Left forelimb (tissue), 1 donor: ENCODE measurements at places on chromosomes 7 and 10.

- no peak for DNase-seq
Measured at GRCh38 chr7:79531905-79532664, 78.6 kb upstream of the MAGI2 start.

GRCh38 chr10:116875897-116876296 is 26.6 kb downstream of the ENO4 start:
- DNase-seq, result no peak

DNA sequence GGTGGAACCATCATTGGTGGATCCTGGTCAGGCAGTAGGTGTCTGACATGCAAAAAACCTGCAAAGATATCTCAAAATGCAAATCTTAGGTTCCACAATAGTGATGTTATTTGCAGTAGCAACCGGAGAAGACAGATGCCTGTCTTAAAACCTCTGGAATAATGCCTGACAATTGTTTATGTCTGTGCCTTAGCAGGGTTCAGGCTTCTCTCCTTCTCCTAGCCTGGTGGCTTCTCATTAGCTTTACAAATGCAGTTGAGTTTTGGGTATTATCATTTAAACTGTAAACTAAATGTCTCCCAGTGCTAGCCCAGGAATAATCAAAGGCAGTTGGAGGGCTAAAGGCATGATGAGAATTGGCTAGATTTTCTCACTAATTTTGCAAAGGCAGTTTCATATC is 146.3 kb upstream of the NRG3 start:
- no peak for DNase-seq

DNA sequence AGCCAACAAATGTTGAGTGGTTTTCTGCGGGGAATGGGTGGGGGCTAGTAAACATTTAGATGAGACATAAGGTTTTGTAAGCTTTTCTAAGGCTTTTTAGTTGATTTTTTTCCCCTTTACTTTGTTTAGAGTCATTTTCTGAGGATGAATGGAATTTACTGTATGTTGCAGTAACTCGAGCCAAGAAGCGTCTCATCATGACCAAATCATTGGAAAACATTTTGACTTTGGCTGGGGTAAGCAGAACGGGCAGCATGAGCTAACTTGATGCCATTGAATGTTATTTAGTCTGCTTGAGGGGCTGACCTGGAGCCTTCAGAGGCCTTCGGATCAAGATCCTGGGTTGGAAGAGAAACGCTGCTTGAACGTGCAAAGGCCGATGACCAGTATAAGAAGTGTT is 37.3 kb downstream of the FBH1 start:
- no peak for DNase-seq

GRCh38 chr10:88386204-88386788 is 196.8 kb downstream of the RNLS start:
- DNase-seq, result no peak

- DNase-seq, result no peak
Measured at GRCh38 chr7:28311670-28312069, 100.6 kb upstream of the CREB5 start.

GRCh38 chr10:47090903-47091302 is 179.7 kb downstream of the PTPN20 start:
- peak; percentile 23 for DNase-seq

GRCh38 chr7:6406121-6406520 is 41.6 kb downstream of the DAGLB start:
- no peak for DNase-seq

GRCh38 chr10:7458556-7458955 is 47.7 kb upstream of the SFMBT2 start:
- no peak for DNase-seq

DNA sequence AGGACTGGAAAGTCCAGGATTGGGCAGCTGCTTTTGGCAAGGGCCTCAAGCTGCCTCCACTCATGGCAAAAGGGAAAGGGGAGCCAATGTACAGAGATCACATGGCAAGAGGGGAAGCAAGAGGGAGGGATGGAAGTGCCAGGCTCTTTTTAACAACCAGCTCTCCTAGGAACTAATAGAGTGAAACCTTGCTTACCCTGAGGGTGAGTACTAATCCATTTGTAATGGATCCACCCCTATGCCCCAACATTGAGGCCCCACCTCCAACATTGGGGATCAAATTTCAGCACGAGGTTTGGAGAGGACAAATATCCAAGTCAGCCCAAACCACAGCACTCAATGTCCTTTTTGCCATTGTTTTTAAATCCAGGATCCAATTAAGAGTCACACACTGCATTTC is 12.5 kb downstream of the HABP2 start:
- DNase-seq, result no peak

DNA sequence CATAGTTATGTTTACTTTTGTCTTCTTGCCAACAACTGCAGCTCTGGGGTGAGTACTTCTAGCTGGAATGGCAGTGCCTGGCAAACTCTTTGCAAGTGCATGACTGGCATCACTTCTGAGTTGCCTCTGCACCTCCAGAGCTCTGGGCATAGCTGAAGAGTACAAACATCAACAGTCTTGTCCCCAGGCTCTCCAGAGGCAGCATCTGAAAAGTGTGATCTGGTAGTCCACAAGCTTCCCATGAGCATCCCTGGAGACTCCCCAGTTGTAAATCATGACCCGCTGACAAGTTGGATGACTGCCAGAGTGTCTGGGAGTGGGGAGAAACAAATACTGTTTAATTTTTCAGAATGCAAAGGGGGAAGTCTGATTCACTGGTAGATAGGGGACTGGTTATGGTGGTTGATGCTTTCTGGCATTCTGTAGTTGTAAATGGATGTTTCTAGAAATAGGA is 138.9 kb upstream of the CDK13 start:
- DNase-seq, result no peak

DNA sequence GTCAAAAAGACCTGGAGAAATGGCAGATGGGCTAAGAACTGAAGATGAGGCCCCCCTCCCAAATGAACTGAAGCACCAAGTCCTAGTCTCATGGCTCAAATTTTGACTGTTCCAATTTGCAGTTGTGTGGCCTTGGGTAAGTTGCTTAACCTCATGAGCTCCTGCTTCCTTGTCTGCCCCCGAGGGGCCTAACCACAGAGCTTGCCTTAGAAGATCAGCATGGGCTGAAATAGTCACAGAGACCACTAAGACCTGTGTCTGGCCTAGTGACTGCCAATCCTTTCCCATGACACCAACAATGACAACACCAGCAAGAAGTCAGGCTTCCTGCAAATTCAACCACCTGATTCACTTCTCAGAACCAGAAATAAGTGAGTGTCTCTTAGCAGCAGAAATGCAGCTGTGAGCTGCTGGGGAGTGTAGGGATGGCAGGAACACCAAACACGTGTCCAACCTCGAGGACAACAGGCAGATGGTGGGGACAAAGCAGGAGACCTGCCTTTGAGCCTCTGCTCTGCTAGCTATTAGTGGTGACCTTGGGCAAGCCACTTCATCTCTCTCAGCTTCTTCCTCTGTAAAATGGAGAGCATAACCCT is 23.7 kb downstream of the CRHR2 start:
- no peak for DNase-seq

DNA sequence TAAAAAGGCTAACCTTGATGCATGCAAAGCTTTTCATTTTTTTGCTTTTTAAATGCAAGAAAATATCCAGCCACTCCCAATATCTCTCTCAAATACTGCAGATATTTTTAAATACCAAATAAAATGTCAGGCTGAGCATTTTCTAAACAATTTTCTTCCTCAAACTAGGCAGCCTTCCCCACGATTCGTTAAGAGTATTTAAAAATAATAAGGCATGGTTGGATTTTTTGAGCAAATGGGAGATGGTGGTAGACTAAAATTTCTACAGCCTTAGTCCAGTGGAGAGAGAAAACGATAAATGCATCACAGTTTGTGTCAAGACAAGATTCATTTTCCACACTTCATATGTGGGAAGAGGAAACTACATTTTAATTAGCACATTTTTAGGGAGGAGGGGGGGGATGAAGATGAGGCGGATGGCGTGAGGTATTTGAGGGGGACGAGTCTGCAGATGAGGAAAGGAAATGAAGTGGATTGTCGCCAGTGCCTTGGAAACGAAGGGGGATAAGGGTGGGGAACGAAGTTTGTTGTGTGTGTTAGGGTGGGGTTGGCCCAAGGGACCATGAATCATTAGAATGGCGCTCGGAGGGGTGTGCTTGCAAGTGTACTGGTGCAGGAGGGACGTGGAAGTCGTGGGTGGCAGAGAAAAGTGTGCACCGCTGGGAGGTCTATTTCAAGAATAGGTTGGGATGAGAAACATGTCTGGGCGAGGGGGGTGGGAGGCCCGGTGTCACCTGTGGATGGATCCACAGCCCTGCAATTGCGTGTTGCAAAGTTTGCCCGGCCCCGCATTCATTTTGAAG is 1.2 kb upstream of the ADD3 start:
- DNase-seq, result peak; percentile 89

GRCh38 chr7:35319606-35320005 is 65.7 kb upstream of the TBX20 start:
- DNase-seq, result no peak

GRCh38 chr10:3481496-3481895 is 303.5 kb downstream of the KLF6 start:
- DNase-seq, result no peak

DNA sequence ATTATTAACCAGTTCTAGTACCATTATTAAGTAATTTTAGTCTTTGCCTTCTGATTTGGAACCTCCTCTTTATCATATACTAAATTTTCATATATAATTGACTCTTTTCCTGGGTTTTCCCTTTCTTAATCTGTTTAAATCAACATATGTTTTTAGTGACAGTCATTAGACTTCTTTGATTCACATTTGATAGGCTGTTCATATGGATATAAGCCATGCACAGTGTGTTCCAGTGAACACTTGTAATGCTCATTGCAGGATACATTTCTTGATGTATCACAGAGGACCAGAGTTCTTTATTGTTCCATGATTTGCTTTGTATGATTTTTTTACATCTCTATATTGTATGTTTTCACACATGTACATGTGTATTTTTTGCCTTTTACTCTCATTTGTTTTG is 114.0 kb downstream of the MLLT10 start:
- DNase-seq, result no peak

DNA sequence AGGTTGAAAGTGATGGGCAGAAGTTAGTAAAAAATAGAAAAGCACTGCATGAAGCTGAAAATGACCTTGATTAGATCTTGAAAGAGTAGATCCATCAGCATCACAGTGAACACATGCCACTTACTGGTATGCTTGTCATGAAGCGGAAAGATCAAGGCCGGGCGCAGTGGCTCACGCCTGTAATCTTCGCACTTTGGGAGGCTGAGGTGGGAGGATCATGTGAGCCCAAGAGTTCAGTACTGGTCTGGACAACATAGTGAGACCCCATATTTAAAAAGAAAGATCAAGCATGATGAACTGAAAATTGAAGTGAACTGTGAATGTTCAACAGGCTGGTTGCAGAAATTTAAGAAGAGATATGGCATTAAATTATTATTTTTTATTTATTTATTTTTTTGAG is 18.0 kb downstream of the LCOR start:
- DNase-seq, result no peak

- DNase-seq, result no peak
Measured at GRCh38 chr10:70956029-70956759, 67.8 kb upstream of the PCBD1 start.

DNA sequence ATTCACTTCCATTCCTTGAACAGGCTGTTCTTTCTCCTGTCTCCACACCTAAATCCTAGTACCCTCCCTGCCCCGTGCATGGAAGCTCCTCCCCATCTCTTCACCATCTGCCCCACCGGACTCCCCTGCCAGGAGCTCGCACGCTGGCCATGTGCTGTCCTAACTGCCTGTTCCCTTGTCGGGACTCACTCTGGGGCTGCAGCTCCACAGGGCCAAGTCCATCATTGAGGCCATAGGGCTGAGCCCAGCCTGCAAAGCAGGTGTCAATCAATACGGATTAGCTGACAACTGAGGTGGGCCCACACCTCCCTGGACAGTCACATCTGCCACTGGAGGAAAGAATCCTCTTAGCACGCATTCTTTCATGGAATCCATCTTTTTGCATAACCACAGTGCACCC is 41.4 kb upstream of the DMBT1 start:
- no peak for DNase-seq

DNA sequence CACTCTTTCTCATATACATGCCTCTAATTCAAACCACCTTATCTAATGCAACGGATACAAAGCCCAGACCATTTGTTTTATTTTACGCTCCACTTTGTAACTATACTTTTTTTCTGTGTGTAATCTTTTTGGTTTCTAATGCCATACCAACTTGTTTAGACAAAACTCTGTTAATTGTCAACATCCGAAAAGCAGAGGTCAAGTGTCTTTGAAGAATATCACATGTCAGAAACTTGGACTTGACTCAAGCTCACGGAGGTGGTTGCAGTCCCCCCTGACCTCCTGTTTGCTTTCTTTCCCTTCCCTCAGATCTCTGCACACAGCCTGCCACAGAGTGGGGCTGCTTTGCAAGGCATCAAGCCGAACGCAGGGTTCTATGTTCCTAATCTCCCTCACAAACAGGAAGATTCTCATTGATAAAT is 698.9 kb downstream of the PARD3 start:
- no peak for DNase-seq

GRCh38 chr10:33143160-33143728 is 185.2 kb upstream of the ITGB1 start:
- no peak for DNase-seq

DNA sequence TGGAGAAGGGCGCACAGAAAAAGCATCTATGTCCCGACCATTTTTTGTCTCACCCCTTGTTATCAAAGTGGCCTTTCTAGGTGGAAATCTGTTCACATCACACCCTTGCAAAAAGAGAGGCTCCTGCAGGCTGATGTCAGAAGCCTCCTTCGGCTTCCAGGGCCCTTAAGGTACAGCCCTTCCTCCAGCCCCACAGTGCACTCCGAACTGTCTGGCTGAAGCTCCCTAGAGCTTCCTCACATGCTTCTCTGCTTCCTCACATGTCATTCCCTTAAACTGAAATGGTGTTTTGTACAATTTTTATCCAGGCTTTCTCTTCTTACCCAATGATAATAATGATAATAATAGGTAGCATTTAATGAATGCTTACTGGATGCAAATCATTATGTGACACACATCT is 210.3 kb downstream of the INHBA start:
- no peak for DNase-seq

- no peak for DNase-seq
Measured at GRCh38 chr10:13621931-13622330, 35.2 kb downstream of the PRPF18 start.

DNA sequence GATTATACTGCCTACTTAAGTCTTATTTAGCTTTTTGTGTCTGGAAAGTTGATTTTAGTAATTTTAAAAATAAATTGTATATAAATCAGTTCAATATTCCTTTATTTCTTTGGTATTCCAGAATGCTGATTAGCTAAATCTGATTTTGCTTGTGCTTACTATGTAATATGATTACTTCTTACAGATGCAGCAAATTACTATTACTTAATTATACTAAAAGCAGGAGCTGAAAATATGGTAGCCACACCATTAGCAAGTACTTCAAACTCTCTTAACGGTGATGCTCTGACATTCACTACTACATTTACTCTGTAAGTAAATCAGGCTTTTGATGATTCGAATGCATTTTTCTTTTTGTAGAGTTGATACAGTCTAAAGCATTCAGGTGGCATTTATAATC is 34.0 kb downstream of the ANLN start:
- DNase-seq, result no peak

DNA sequence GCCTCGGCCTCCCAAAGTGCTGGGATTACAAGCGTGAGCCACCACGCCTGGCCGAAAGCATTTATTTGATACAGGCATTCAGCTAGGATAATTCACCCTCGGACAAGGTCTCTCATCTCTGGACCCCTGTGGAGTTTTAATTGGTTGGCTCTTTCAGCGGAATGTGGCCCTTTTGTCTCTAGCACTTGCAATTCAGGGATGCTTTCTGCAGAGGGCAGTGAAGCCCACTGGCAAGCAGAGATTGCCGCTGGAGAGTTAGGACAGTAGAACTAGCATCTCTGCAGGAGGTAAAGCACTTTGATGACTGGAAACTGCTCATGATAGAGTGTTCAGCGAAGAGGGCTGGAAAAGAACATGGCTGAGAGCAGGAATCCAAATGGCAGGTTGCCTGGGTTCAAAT is 62.0 kb downstream of the SUFU start:
- no peak for DNase-seq
